Ecto neural progenitor cell (in vitro differentiated cells): ENCODE measurements at places on chromosomes 12 and 14.

DNA sequence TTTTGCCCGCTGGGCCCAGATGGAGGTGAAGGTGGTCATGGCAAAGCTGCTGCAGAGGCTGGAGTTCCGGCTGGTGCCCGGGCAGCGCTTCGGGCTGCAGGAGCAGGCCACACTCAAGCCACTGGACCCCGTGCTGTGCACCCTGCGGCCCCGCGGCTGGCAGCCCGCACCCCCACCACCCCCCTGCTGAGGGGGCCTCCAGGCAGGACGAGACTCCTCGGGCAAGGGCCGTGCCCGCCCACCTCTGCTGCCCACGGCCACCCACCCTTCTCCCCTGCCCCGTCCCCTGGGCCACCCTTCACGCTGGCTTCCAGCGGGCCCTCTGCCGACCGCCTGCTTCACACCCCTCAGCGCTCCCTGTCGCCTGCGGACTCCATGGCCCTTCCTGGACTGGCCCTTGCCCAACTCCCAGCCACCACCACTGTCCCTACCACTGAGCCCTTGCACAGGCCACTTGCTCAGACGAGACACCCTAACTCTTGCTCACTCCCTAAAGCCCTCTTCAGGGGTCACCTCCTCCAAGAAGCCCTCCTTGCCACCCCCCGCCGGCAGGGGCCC is 42.5 kb downstream of the CYP46A1 start:
- DNase-seq, result peak; percentile 40

DNA sequence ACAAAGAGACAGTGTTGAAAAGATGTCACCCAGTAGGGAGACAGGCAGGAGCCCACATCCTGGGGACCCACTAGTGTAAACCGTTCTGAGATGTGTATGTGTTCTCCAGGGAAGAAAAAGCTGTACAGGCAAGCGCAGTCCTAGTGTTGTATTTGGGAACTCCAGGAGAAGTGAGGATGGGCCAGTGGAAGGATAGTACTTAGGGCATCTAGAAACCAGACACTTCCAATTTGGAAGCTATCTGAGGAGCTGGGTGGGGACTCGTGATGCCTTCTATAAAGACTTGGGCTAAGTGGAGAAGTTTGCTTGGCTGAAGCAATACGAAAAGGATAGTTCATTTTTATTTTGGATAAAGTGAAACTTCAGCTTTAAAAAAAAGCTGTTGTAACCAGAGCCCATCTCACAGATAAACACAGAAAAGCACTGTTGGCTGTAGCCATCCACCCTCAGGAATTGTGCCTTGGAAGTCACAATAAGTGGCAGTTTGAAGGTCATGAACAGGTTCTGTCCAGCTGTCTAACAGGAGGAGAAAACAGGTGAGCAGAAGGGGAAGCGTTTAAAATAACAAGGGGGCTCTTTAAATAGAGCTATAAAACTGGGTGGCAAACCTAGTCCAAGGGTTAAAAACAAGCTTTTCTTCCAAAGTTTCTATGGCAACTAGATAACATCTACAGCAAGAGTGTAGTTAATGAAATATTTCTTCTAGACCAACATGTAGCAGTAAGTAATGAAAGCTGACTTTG is 108.0 kb upstream of the ARHGAP5 start:
- no peak for DNase-seq

- no peak for DNase-seq
Measured at GRCh38 chr12:117803001-117803400, 165.8 kb downstream of the KSR2 start.

DNA sequence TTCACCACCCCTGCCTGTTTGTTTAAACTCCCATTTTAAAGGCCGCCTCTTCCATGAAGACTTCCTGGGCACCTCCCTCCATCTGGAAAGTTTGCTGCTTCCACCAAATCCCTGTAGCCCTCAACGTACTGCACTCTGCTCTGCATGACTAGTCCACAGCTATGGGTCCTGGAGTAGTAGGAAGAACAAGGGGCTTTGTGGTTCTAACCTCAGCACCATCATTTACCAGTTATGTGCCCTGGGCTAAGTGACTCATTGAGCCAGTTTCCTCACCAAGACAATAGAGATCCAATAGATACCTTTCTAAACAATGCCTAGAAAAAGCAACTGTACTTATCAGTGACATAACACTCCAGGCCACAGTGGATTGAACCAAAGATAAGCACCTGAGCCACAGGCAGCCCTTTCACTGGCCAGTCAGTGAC is 8.5 kb upstream of the LTBP2 start:
- DNase-seq, result no peak

- no peak for DNase-seq
Measured at GRCh38 chr14:21163871-21164291, 8.0 kb upstream of the OR5AU1 start.

- peak; percentile 32 for DNase-seq
Measured at GRCh38 chr12:104220931-104221330, 5.4 kb downstream of the TXNRD1 start.

DNA sequence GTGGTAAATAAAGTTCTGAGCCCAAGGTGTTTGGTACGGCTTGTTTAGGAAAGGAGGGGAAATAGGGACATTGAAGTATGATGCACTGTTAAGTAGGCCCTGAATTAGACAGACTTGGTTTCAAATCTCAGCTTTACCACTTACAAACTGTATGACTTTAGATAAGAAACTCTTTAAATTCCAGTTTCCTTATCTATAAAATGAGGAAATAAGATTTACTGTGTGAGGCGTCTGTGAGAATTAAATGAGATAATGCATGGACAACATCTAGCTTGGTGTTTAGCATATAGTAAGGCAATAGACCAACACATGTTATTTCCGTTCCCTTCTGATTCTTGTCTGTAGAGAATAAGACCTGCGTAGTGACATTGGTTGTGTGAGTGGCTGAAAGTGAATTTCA is 7.0 kb downstream of the NCKAP1L start:
- no peak for DNase-seq

DNA sequence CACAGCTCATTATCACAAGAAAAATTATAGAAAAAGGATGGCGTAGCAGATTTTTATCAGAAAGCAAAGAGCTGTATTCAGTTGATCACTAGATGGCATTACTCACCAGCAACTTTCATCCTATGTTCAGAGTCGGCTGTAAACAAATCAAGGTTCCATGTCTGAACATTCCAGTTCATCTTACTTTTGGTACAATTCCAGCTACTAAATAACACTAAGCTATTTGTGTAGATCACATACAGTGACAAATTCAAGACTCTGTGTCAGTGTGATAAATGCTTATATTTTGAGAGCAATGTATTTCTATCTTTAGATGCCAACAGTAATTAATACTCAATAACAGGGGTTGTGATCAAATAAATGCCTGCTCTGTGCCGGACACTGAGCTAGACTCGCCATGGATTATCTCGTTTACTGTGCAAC is 30.1 kb downstream of the NRDE2 start:
- DNase-seq, result no peak

- DNase-seq, result no peak
Measured at GRCh38 chr12:21138016-21138415, 7.0 kb downstream of the SLCO1B1 start.

DNA sequence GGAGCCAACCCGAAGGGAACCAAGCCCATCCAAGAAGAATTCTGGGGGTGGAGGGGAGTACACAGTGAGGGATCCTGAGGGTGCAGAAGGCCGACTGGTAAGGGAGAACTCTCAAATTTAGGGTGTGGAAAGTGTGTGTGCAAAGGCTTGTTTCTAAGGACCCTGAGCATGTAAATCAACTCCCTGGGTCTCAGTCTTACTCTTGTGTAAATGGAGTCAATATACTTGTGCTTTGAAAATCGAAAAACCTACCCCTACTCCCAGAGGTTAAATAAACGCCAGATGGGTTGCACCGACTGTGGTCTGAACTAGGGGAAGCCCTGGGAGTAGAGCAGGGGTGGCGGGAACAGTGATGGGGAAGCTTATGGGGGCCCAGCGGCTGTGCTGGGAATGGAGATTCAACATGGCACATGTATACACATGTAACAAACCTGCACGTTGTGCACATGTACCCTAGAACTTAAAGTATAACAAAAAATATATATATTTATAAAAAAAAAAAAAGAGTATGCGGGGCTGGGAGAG is 6.0 kb downstream of the B4GALNT1 start:
- DNase-seq, result no peak

DNA sequence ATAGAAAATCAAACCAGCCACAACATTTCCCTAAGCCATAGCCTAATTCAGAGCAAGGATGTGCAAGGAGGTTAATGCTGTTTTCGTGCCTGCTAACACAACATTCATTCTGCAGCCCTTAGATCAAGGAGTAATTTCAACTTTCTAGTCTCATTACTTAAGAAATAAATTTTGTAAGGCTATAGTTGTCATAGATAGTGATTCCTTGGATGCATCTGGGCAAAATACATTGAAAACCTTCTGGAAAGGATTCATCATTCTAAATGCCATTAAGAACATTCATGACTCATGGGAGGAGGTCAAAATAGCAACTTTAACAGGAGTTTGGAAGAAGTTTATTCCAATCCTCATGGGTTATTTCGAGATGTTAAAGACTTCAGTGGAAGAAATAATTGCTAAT is 283.2 kb downstream of the RPAP3 start:
- no peak for DNase-seq

DNA sequence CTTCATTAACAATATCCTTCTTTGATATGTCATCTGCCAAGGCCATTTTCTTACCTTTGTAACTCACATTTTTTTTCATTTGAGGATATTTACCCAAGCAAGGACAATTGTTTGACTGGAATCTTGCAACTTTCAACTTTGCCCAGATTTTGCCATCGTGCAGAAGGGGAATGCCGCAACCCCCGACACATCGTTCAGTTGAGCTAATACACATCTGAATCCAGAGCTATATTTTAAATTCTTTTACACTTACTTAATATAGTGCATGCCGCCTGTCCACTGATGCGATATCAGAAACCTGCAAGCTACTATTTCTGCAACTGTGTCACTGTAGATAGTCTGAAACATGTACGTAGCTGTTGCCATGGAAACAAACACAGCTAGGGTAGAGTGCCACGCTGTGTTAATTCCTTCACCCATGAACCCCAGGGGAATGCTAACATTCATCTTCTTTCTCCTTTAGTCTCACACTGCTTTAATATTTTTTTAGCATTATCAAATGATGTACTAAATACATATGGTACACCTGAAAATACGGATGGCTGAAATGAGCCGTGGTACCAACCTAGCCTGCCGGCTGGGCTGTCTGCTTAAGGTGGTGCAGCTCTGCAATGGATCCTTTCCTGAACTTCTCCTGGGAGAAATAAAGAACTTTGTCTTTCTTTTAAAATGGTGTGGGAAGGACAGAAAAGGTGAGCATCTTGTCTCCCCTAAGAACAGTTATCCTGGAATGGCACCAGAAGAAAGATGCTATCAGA is 77.0 kb upstream of the FOXN3 start:
- no peak for DNase-seq

GRCh38 chr12:26056335-26056734 is 68.5 kb downstream of the BHLHE41 start:
- DNase-seq, result no peak
